ENCODE measurements at places on chromosomes 2 and 18.

GRCh38 chr2:8061219-8061618, 620.6 kb upstream of the ID2 start:
- DNase-seq = no peak

DNA sequence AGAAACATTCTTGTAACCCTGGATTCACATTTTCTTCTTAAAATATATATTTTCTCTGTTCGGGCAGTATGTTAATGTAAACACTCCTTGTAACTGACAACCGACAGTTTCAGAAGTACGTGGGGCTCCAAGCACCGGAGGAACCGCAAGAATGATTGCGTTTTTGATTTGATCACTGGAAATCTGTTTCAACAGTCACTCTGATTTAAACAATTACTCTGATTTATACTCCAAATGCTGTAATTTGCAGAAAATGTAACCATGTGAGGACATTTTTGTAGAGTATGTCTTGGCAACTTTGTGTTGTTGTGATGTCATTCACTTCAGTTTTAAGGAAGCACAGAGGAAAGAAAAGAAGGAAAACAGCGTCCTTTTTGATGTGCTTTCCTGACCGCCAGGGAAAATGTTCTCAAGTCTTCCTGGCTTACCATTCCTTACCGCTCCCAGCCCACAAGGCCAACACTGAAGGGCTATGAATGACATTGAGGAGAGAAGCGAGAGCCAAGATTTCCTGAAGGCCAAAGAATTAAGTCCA, 77.7 kb downstream of the APOB start:
- no peak for DNase-seq

- no peak for DNase-seq
Measured at GRCh38 chr2:213353419-213353818, 69.2 kb downstream of the SPAG16 start.

- DNase-seq = no peak
Measured at GRCh38 chr2:25293958-25294562, 47.7 kb downstream of the DNMT3A start.

- DNase-seq = no peak
Measured at GRCh38 chr2:220673151-220673874, 898.8 kb downstream of the EPHA4 start.

Data from GM13976 (cell line).